Fibroblast of villous mesenchyme (primary cell): ENCODE measurements at places on chromosomes 5 and 9. TPM values are rescaled to one million over a fixed set of nuclear protein-coding genes. Genes with fewer than 3 reads are reported as not detected.

C6 gene
- not detected in 2 replicates for total RNA-seq

ORM2 gene
- total RNA-seq, result not detected in 2 replicates

TAF11L3 gene
- total RNA-seq, result not detected in 2 replicates

ADRB2 gene
- total RNA-seq, result 0.32 and 1.7 TPM in 2 replicates

GRCh38 chr9:124698265-124698664 is 72.8 kb downstream of the NR6A1 start:
- DNase-seq, result peak; percentile 48

ADAMTS12 gene
- total RNA-seq, result 54.8 and 94.1 TPM in 2 replicates

GRCh38 chr9:2745560-2746380 is 28.5 kb downstream of the KCNV2 start:
- DNase-seq, result no peak
